Epithelial cell of alveolus of lung (primary cell): ENCODE measurements at places on chromosomes 2 and 18. TPM values are rescaled to one million over a fixed set of nuclear protein-coding genes. Genes with fewer than 3 reads are reported as not detected.

Gene CTAGE1
- 0.13 TPM in 1 of 2 replicates, not detected in the other for total RNA-seq

Gene SETBP1
- total RNA-seq = 1.8 and 10.4 TPM in 2 replicates

Gene CETN1
- total RNA-seq = not detected in 2 replicates

Gene KCTD1
- total RNA-seq = 14.4 and 20.3 TPM in 2 replicates

Gene RRM2
- 22.0 and 60.6 TPM in 2 replicates for total RNA-seq

Gene TTN
- total RNA-seq = under 0.01 and 2.4 TPM in 2 replicates

Gene PASK
- 2.2 and 4.6 TPM in 2 replicates for total RNA-seq

Gene DYSF
- total RNA-seq = 1.4 and 4.3 TPM in 2 replicates

Gene HOXD13
- total RNA-seq = not detected in 2 replicates

Gene PMAIP1
- 10.7 and 43.3 TPM in 2 replicates for total RNA-seq

Gene FAM124B
- 0.16 and 0.26 TPM in 2 replicates for total RNA-seq

Gene ALLC
- not detected in 2 replicates for total RNA-seq

Gene GPR75
- 0.52 and 2.1 TPM in 2 replicates for total RNA-seq

Gene EFR3B
- 0.40 and 0.78 TPM in 2 replicates for total RNA-seq

Gene GNAL
- total RNA-seq = 0.26 and 1.8 TPM in 2 replicates

Gene RAB6D
- under 0.01 TPM in 1 of 2 replicates, not detected in the other for total RNA-seq

Gene ORMDL1
- total RNA-seq = 35.0 and 62.0 TPM in 2 replicates

Gene SFTPB
- 1.9 TPM in 1 of 2 replicates, not detected in the other for total RNA-seq

Gene C2orf68
- total RNA-seq = 14.6 and 16.2 TPM in 2 replicates

Gene CFAP53
- total RNA-seq = 0.39 and 0.64 TPM in 2 replicates

Gene GULP1
- total RNA-seq = 15.8 and 64.2 TPM in 2 replicates

Gene FEZ2
- 37.4 and 44.5 TPM in 2 replicates for total RNA-seq

Gene ECEL1
- total RNA-seq = not detected in 2 replicates

Gene ANKRD29
- 0.16 and 2.3 TPM in 2 replicates for total RNA-seq

Gene TMEM37
- 0.13 and 9.8 TPM in 2 replicates for total RNA-seq

Gene XIRP2
- under 0.01 and 0.65 TPM in 2 replicates for total RNA-seq

Gene TPO
- total RNA-seq = not detected in 2 replicates

Gene GAREM2
- 1.6 and 1.9 TPM in 2 replicates for total RNA-seq

Gene BMPR2
- total RNA-seq = 30.6 and 52.1 TPM in 2 replicates

Gene LRRC30
- total RNA-seq = not detected in 2 replicates

Gene CPSF3
- total RNA-seq = 46.7 and 50.9 TPM in 2 replicates

Gene KCNS3
- 1.4 and 12.4 TPM in 2 replicates for total RNA-seq

Gene RIT2
- not detected in 2 replicates for total RNA-seq

Gene CYRIA
- total RNA-seq = 1.9 and 3.1 TPM in 2 replicates

Gene SUMO1
- total RNA-seq = 115 and 147 TPM in 2 replicates

Gene LAMA1
- 2.8 and 16.0 TPM in 2 replicates for total RNA-seq

Gene ARHGAP15
- 1.4 and 3.0 TPM in 2 replicates for total RNA-seq

Gene C2orf72
- total RNA-seq = 0.08 and 0.26 TPM in 2 replicates

Gene ZNF396
- 0.78 and 1.4 TPM in 2 replicates for total RNA-seq

Gene ATG9A
- total RNA-seq = 52.5 and 113 TPM in 2 replicates

Gene UGT1A8
- not detected in 2 replicates for total RNA-seq

Gene SLC35G4
- total RNA-seq = not detected in 2 replicates

Gene ATP6V1B1
- 0.40 and 4.1 TPM in 2 replicates for total RNA-seq

Gene NT5C1B
- total RNA-seq = not detected in 2 replicates

Gene GAD1
- not detected in 2 replicates for total RNA-seq

Gene C18orf32
- total RNA-seq = 22.0 and 39.6 TPM in 2 replicates

Gene GLB1L
- 10.1 and 11.8 TPM in 2 replicates for total RNA-seq

Gene SP110
- 8.1 and 10.5 TPM in 2 replicates for total RNA-seq

Gene ACTR3
- 103 and 260 TPM in 2 replicates for total RNA-seq

Gene CDH20
- total RNA-seq = 0.13 TPM in 1 of 2 replicates, not detected in the other

Gene KRCC1
- 15.6 and 20.7 TPM in 2 replicates for total RNA-seq

Gene GALM
- 6.1 and 7.4 TPM in 2 replicates for total RNA-seq

Gene RAD51AP2
- under 0.01 TPM in 1 of 2 replicates, not detected in the other for total RNA-seq

Gene B3GNT7
- 0.80 and 1.3 TPM in 2 replicates for total RNA-seq

Gene AQP12A
- not detected in 2 replicates for total RNA-seq

Gene ASPRV1
- 0.26 and 3.4 TPM in 2 replicates for total RNA-seq

Gene STARD6
- total RNA-seq = not detected in 2 replicates

Gene SLC35F5
- total RNA-seq = 34.5 and 49.3 TPM in 2 replicates

Gene C2orf66
- total RNA-seq = 0.24 TPM in 1 of 2 replicates, not detected in the other
